GM18507 (cell line): ENCODE measurements at places on chromosomes 3 and 15.

- no peak for DNase-seq
Measured at GRCh38 chr15:50148362-50148963, 29.4 kb upstream of the ATP8B4 start.

GRCh38 chr3:126134219-126134975 is 46.0 kb downstream of the ALDH1L1 start:
- peak; percentile 23 for DNase-seq

GRCh38 chr3:144497452-144497851 is 525.8 kb downstream of the DIPK2A start:
- no peak for DNase-seq

DNA sequence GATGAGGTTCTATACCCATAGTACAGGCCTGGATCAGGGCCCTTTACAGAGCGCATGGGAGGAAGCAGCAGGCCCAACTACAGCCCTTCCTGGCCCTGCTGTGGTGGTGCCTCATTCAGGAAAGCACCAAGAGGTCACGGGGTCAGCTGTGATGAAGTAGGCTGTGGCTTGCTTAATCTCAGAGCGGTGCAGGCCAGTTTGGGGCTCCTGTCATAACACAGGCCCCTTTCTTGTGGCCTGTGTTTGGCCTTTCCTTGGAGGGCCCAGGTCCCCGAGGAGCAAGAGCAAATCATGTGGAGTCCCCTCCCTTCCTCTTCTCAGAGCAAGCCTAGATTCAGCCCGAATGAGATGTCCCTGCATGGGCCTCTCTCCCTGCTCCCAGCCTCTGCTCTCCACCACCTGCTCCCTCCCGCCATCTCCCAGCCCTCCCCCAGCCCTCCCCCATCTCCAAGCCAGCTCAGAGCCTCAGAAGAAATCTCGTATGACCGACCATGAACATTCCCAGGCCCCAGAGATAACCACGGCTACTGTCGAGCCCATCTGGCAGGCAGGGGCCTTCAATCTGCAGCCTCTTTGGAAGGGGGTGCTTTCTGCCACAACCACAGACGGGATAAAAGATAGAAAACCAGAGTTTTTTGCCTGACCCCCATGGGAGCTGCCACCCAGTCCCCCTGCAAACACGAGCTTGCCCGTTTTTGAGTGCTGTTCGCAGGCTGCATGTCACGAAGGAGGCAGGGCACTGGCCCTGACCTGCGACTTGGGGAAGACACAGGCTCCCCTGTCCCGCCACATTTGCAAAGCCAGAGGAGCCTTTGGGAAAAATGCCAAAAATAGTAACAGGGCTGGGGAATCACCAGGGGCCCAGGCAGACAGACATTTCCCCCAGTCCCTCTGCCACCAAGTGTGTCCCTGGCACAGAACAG is 32.3 kb upstream of the DUSP7 start:
- DNase-seq: no peak

- DNase-seq: no peak
Measured at GRCh38 chr15:25504307-25504706, 65.5 kb upstream of the UBE3A start.

DNA sequence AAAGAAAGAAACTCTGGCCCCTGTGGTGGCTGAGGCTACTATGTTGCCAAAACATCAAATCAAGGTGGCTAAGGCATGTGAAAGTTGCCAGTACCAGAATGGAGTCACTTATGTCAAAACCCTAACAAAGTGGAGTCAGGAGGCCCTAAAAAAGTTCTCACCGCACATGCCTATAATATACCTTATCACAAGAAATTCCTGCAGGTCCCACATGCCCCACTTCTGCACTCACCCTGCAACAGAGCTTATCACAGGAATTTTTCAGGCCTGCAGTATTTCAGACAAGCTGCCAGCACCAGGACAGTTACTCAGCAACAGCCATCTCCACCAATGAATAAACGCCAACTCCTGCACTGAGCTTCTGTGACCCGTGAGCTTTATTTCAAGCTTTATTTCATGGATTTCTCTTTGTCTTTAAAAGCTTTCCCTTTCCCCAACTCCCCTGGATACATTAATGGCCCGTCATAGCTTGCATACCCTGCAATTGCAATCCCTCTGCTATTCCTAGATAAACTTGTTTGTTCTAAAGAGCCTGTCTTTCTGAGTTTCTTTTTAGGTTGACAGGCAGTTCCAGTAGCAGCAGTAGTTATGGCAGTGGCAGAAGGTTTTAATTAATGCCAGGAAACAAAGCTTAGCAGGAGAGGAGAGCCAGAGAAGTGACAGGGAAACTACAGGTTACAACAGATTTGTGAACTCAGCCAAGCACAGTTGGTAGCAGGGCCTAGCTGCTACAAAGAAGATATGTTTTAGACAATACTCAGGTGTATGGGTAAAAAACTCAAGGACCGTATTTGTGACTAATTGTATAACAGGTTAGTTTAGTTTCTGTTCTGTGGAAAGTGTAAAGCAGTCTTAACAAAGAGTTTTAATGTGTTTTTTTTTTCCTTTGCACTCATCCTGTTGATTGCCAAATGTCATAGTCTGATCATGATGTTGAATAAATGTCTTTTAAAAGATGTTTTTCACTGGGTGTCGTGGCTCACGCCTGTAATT is 15.9 kb upstream of the TMEM42 start:
- DNase-seq: no peak
